Stimulated activated CD4-positive, alpha-beta T cell treated with anti-CD3 and anti-CD28 coated beads, Interleukin-2, amount 100 ng/mL, for 24 hours (primary cell): ENCODE measurements at places on chromosomes 5 and 9.

- DNase-seq = no peak
Measured at GRCh38 chr5:1439388-1440097, 5.7 kb downstream of the SLC6A3 start.

- DNase-seq = no peak
Measured at GRCh38 chr9:126299706-126300276, 26.8 kb upstream of the MVB12B start.

- DNase-seq = no peak
Measured at GRCh38 chr5:67305913-67306710, 109.5 kb upstream of the CD180 start.

DNA sequence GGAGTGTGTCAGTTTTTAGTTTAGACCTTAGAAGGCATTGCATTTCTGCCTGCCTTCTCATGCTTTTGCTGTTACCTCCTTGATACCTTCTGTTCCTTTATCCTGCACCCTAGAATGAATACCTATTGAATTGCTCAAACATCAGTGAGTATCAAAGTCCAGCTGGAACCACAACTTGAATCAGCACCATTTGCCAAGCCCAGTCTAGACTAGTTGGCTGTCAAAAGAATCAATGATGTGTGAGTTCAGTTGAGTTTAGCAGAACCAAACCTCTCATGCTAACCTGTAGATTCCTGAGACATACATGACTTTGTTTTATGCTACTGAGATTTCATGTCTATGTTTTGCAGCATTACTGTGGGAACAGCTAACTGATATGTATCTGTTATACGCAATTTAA, 116.6 kb downstream of the FAM170A start:
- no peak for DNase-seq

DNA sequence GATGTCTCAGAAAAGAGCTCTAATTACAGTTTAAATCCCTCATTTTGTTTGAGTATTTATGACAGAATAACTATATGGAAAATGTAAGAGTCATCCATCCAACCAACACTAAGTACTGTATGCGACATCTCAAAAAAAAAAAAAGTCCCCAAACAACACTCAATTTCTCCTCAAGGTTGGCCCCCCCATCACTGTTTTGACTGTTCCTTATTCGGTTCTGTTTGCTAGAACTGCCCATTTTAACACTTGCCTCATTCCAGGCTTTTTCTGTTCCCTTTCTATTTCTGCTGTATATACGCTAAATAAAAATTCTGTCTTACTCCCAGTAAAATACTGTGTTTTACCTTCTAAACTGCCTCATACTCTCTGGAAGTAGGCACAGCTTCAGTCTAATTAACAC, 25.2 kb downstream of the GLDC start:
- DNase-seq = no peak

GRCh38 chr5:151683986-151684588, 2.6 kb downstream of the SPARC start:
- DNase-seq = no peak

DNA sequence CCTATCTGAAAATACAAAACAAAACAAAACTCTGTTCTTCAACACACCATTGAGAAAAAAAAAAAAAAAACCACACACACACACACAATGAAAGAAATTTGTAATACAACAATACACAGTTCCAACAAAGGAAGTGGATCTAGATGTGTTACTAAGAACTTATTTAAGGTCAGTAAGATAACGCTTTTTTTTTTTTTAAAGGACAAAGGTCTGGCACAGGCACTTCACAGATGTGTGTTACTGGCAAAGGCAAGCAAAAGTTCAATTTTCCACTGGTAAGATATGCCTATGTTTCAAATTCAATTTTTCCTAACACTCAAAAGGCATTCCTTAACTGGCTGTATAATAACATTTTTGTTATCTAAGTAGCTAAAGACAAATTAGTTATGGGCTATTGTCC, 3.6 kb downstream of the RFK start:
- no peak for DNase-seq

DNA sequence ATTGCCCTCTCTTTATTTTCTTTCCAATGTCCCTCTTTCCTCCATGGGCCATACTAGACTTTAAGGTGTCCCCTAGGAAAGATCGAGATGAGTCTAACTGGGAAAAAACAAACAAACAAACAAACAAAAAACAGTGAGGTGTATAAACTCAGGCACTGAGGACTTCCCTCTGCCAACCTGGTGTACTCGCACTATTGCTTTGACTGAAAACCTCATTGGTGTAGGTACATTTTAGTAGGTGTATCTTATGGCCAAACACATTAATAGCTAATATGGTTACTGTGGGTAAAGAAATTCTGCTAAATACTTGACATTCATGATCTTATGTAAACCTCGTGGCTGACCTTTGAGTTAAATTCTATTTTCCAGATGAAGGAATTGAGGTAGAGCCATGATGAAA, 74.3 kb downstream of the TNC start:
- DNase-seq = no peak

- DNase-seq = no peak
Measured at GRCh38 chr9:137813167-137813566, 64.4 kb upstream of the CACNA1B start.

- no peak for DNase-seq
Measured at GRCh38 chr9:126531591-126531990, 82.1 kb upstream of the LMX1B start.

DNA sequence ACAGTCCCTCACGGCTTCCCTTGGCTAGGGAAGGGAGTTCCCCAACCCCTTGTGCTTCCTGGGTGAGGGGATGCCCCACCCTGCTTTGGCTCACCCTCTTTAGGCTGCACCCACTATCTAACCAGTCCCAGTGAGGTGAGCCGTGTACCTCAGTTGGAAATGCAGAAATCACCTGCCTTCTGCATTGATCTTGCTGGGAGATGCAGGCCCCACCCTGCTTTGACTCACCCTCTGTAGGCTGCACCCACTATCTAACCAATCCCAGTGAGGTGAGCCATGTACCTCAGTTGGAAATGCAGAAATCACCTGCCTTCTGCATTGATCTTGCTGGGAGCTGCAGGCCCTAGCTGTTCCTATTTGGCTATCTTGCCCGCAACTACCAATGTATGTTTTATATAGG, 44.7 kb downstream of the CCL28 start:
- no peak for DNase-seq

DNA sequence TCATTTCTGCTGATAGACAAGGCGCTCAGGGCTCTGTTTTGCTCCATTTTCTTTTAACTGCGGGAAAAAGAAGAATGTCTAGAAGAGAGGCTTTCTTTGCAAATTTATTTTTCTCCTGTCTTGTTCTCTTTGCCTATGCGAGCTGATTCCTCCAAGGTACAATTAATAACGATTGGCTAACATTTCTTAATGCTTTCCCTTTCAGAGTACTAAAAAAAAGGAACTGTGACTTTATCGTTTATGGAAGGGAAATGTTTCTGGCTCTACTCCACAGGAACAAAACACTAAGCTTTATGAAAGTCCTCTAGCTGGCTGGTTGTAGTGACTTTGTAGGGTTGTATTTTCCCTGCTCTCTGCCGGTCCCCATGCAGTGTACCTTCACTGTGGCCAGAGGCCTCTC, 11.7 kb downstream of the NSG2 start:
- no peak for DNase-seq

- DNase-seq = no peak
Measured at GRCh38 chr5:134563221-134563620, 37.8 kb downstream of the JADE2 start.

DNA sequence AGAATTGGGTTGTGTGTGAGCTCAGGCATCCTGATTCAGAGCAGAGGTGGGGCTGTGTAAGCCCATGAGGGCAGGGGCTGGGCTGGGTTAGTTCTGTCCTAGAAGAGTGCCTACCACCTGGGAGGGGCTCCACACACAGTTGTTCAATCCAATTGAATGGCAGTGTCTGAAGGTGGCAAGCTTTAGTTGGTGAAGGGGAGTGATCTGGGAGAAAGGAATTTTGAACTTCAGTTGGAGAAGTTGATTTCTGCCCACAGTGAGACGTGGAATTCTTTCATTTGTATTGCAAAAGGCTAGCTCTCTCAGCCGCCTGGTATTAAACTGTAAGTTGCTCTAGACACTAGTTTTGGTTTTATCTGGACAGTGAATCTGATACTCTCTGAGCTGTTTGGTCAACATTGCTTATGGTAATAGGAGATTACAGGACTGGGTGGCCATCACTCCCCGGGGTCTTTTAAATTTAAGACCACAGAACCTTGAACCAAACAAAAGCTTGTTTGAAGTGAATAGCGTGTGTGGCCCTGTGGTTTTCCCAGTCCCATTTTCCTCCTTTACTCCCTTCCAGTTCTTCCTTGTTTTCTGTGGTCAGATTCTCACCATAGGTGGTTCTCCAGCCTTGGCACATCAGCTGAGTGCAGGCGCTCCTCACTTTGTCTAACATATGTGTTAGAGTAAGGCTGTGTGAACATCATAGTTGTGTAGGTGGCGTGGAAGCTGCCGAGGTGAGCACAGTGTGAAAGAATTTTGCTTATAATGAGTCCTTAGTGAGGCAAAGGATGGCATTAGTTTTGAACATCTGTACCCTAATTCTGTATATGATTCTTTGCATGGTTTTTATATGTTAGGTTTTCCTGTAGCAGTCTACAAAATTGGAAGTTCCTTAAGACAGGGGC, 78.0 kb downstream of the ARHGAP26 start:
- DNase-seq = no peak

DNA sequence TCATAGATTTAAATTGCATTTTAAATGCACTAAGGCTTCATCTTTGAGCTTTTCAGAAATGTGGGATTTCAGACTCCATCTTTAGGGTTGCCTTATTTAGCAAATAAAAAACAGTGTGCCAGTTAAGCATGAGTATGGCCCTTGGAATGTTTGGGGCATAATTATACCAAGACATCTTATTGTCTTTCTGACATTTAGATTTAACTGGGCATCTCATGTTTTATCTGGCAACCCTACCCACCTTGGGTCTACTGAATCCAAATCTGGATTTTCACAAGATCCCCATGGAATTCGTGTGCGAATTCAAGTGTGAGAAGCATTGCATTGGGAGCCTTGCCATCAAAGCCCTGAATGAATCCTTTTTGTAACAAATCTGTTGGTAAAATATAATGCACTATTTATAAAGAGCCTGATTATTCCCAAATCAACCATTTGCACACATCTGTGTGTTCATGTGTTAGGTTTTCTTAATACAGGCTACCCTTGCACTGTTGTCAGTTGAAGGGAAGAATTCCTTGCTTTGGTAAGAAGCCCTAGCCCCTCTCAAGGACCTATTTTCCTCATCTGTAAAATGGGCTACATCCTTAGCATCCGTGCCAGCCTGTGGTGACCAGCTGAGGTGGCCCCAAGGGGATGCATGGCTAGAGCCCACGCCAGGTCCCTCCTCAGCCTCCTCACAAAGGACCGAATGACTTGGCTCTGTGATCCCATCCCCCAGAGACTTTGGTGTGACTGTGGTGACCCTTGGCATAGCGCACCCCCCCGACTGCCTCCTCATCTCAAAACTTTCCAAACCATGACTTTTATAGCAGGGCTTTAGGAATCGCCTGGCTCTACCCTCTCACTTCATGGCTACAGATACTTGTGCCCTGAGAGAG, 8.1 kb downstream of the GSN start:
- DNase-seq = no peak

DNA sequence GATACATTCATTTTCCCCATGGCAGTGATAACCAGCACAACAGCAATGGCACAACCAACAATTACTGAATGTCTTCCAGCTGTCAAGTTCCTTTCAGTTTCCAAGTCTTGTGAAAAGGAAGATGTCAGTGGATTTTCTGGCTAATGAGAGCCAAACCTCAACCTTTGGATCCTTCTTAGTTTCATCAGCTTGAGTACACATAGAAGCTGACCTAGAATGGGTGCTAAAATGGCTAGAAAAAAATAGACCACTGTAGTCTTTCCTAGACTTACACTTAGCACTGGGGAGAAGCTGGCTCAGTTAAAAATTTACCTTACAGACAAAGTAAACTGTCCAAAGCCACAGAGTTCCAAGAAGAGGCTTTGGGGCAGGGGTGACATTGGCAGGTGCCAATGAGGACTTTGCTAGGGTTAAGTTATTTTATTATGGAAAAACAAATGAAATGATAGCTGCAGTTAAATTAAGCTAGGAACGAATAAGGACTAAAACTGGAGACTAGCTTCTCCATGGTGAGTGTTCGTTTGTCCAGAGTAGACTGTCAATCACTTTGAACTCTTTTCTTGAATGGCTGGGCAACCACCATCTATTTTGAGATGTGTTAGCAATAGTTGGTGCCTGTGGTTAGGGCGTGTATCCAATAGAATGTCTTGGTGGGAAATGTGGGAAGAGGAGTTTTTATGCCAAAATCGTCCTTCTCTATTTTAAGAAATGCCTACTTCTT, 25.9 kb upstream of the TXN start:
- DNase-seq = no peak

GRCh38 chr9:136533775-136534157, 12.1 kb downstream of the NOTCH1 start:
- DNase-seq = peak; percentile 85

- no peak for DNase-seq
Measured at GRCh38 chr5:35687961-35688360, 70.3 kb downstream of the SPEF2 start.

DNA sequence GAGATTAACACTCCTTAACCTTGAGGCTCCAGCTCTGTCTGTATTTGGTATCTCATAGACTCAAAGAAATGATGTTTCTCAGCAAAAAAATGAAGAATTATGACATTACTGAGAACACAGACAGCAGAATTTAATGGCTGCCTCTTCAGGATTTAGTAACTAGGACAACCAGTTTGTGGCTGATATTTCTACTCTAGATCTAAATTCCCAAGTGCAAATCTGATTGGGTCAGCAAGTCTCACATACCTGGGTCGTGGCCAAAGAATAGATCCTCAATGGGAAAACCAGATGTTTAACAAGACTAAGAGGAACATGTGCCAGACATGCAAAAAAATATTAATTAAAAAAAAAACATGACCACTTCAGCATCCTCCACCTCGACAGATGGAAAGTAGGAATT, 608.9 kb downstream of the DTWD2 start:
- no peak for DNase-seq

DNA sequence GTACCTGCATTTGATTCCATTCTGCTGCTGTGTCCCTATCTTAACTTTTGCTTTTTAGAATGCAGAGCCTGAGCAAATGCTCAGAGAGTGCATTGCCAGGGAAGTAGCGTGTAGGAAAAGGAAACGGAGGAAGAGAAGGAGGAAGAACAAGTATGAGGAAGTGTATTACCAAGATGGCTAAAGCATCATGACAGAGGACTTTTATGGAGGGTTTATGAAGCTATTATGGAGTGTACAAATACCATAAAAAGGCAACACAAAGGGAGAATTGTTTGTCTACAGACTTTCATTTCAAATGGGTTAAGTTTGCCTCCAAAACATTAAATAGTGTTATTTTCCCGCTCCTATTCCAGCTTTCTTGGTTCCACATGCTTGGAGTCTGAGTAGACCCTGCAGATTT, 1899.8 kb upstream of the NUDT12 start:
- DNase-seq = no peak
